ENCODE measurements at places on chromosomes 16 and 17.

GRCh38 chr16:88286301-88286923 lies 96.3 kb upstream of the ZNF469 start:
- no peak for DNase-seq

DNA sequence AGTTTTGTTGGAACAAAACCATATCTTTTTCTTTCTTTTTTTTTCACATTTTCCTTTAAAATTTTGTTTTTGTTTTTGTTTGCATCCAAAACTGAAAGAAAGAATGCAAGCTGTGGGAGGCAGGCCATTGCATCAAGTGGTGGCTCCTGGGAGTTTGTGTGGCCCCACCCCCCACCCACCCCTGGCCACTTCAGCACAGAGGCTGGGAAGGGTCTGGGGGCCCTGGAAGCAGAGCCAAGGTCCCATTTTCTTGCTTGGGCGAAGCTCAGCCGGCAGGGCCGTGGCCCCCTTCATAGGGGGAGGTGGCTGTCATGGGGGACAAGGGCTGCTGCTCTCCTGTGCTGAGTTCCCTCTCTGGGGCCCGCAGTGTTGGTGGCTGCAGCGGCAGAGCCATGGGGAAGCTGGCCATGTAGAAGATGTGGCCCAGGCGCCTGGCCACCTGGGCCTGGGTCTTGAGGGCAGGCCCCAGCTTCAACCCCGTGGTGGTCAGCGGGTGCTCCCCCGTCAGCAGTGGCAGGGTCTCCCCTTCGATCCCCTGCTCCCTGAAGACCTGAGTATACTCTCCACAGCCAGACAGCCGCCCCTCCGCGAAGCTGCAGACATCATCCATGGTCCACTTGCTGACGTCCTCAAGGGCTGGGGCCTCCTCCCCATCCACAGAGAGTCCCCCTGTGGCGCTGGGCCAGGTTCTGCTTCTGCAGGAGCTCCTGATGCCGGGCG lies 19.8 kb downstream of the PAFAH1B1 start:
- no peak for DNase-seq

DNA sequence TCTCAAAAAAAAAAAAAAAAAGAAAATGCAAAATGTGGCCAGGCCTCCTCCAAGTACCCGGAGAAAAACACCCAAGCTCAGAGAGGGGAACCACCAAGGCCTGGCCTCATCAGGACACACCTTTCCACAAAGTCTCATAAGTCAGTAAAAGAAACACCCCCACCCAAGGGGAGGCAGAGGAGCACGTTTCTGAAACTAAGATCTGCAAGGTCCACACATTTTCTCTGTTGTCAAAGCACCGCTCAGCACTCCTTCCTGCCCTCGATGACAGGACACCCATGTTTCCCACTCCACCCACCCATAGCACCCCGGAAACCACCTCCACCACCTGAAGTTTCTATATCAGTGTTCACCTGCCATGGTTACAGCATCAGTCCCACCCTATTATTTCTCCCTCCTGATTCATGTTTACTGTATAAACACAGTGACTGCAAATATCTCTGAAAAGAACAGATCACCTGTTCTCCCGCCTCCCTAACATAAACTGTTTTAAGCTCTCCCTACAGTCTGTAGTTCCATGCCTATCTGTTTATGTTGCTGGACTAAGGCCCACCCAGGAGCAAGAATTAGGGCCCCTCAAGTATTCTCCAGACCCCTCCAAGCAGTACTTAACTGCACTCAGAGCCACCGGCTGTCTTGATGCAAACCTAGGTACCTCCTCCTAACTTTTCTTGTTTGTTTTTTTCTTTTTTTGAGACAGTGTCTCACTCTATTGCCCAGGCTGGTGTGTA lies 2.0 kb downstream of the CORO7 start:
- DNase-seq, result no peak

- DNase-seq, result no peak
Observed at GRCh38 chr17:58947824-58948223, 158.9 kb downstream of the TRIM37 start.

GRCh38 chr17:1787301-1787902 lies 25.5 kb downstream of the SERPINF1 start:
- DNase-seq, result no peak

GRCh38 chr17:1498869-1499268 lies 6.4 kb upstream of the MYO1C start:
- DNase-seq, result no peak

- DNase-seq, result no peak
Observed at GRCh38 chr17:34110315-34110714, 144.8 kb upstream of the CCL2 start.

GRCh38 chr17:12667299-12667958 lies 1.7 kb downstream of the MYOCD start:
- DNase-seq, result peak; percentile 37

DNA sequence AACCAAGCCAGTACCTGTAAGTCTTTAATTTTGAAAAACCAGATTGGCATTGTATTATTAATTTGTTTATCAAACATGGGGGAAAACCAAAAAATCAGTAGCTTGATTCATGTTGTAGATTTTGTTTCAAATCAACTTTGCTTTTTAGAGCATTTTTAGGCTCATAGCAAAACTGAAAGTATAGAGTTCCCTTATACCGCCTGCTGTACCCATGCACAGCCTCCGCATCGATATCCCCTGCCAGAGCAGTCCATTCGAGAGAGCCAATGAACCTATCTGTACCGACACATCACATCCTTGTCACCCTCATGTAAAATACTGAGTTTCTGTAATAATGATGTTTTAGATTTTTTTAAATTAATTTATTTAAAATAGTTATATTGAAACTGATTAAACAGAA lies 16.2 kb upstream of the MRC2 start:
- no peak for DNase-seq

DNA sequence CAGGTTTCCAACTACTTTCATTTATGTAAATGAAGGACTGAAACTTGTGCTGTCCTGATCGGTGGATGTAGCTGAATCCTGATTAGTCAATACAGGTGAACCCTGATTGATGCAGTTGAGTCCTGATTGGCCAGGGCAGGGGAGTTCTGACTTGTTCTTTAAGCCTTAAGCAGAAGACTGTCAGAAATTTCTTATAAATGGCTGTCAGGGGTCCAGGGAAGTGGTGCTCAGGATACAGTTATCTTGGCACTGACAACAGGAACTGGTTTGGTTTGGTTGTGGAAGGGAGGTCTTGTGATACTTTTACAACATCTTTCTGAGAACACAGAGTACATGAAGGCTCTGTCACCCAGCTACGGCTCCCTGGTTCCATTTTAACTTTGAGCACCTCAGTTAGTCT lies 132.1 kb downstream of the KCNJ12 start:
- no peak for DNase-seq

DNA sequence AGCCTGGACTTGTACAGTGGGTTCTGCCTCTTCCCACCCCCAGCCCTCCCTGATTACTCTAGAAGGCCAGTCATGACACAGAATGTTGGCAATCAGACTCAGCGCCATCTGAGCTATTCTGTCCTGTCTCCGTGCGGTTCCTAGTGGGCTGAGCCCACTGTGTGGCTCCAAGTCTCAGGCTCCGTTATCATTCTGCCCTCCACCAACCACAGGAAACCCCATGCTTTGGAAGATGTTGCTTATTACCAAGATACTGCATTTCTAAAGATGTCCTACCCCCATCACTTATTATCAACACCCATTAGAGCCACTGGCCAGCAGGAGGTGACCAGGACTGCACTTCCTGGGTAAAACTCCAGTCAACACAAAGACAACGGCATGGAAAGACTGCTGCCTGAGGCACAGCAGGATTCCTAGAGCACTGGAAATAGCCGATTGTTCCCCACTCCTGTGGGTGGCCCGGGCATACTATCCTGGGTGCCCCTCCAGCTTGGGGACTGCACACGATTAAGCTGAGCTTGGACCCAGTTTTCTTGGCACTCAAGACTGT lies 133.6 kb downstream of the AATF start:
- no peak for DNase-seq

- DNase-seq, result peak; percentile 93
Observed at GRCh38 chr17:81416612-81417011, 21.4 kb downstream of the BAHCC1 start.

- DNase-seq, result no peak
Observed at GRCh38 chr16:12876778-12877177, 24.6 kb upstream of the SHISA9 start.

DNA sequence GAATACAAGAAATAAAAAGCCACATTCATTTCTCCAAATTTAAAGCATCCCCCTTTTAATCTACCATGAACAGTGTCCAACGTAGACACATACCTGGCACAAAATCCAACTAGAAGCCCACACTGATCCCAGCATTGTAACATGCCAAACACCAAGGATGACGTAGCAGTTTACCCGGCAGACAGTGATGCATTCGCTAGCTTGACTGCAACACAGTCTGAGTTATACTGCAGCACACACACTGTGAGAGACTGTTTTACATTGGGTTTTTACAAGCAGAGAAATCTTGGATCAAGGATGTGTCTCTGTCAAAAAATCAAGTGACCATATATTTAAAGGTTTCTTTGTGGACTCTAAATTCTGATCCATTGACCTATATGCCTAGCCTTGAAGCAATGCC lies 74.5 kb upstream of the C17orf78 start:
- DNase-seq, result peak; percentile 65

GRCh38 chr17:69064476-69064875 lies 3.7 kb upstream of the ABCA9 start:
- no peak for DNase-seq

GRCh38 chr17:36608794-36609497 lies 7.6 kb downstream of the MRM1 start:
- peak; percentile 88 for DNase-seq

- no peak for DNase-seq
Observed at GRCh38 chr17:19021622-19022083, 17.1 kb upstream of the FAM83G start.

- DNase-seq, result no peak
Observed at GRCh38 chr17:5027916-5028315, 7.3 kb downstream of the SLC52A1 start.

DNA sequence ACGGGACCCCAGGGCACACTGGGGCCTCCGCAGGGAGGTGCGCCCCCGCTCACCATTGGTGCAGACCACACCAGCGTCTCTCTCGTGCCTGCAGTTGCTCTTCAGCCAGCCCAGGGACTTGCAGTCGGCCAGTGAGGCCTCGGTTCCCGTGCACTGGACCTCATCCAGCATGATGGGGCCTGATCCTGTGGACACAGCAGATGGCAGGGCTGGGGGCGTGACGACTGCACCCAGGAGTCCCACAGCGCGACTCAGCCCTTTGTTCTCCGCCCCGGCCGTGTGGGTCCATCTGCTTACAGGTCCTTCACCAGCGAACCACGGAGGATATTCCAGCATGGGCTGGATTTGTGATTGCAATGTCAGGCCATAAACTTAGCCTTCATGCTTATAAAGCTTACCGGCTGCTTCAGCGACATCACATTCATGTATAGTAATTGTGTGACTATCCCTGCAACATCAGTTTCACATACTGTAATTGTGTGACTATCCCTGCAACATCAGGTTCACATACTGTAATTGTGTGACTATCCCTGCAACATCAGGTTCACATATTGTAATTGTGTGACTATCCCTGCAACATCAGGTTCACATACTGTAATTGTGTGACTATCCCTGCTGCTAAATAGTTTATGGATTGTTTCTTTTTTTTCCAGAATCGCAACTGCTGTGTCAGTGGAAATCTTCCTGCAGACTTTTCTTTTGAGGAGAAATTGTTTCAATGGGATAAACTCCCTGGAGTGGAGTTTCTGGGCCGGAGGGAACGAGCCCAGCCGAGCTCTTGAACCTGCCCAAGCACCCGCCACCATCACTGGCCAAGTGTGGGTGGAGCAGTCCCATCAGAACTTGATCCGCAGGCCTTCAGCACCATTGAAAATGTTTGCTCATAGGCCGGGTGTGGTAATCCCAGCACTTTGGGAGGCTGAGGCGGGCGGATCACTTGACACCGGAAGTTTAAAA lies 4.8 kb downstream of the LGALS3BP start:
- DNase-seq, result peak; percentile 74

- no peak for DNase-seq
Observed at GRCh38 chr16:2910441-2910969, 1.2 kb upstream of the FLYWCH1 start.

GRCh38 chr17:28391401-28391800 lies 14.6 kb downstream of the SLC46A1 start:
- no peak for DNase-seq

DNA sequence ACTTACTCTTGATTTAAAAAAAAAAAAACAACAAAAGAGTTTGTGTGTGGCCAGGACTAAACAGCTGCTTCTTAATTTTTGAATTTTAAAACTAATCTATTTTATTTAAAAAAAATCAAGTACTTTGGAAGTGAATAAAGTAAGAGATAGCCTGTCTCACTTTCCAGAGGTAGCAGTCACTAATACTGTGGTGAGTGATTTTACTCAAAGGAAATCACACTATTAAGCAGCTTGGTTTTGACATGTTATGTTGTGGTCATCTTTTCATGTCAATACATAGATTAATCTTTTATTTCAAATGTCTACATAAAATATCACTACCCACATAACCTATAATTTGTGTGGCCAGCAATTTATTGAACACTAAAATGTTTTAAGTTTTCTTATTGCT lies 102.2 kb upstream of the HLF start:
- no peak for DNase-seq

All from G401 (cell line).